ENCODE measurements at places on chromosomes 5 and 9. TPM values are rescaled to one million over a fixed set of nuclear protein-coding genes. Genes with fewer than 3 reads are reported as not detected.

VPS13A gene
- polyA plus RNA-seq, result 4.0 TPM

TMEM174 gene
- not detected for polyA plus RNA-seq

INSYN2B gene
- 0.08 TPM for polyA plus RNA-seq

PAPPA gene
- polyA plus RNA-seq, result 0.07 TPM

BICD2 gene
- polyA plus RNA-seq, result 7.4 TPM

GRK6 gene
- 78.8 TPM for polyA plus RNA-seq

KCTD16 gene
- polyA plus RNA-seq, result not detected

ANKRD20A1 gene
- polyA plus RNA-seq, result not detected

SLC6A3 gene
- polyA plus RNA-seq, result not detected

LMX1B gene
- polyA plus RNA-seq, result not detected

SLC22A4 gene
- polyA plus RNA-seq, result not detected

GLRA1 gene
- polyA plus RNA-seq, result not detected

CNTFR gene
- polyA plus RNA-seq, result not detected

ARHGEF37 gene
- 0.46 TPM for polyA plus RNA-seq

PRRC1 gene
- polyA plus RNA-seq, result 41.4 TPM

C9orf50 gene
- not detected for polyA plus RNA-seq

ADAMTS16 gene
- polyA plus RNA-seq, result not detected

MARVELD2 gene
- polyA plus RNA-seq, result 1.1 TPM

C5orf63 gene
- 4.7 TPM for polyA plus RNA-seq

TAF1L gene
- not detected for polyA plus RNA-seq

IFNA6 gene
- polyA plus RNA-seq, result not detected

TSTD2 gene
- polyA plus RNA-seq, result 9.8 TPM

GPR151 gene
- polyA plus RNA-seq, result 0.09 TPM

LRRC19 gene
- not detected for polyA plus RNA-seq

TPPP gene
- polyA plus RNA-seq, result 0.31 TPM

USP20 gene
- polyA plus RNA-seq, result 87.2 TPM

NIM1K gene
- polyA plus RNA-seq, result 0.46 TPM

ACSL6 gene
- 13.6 TPM for polyA plus RNA-seq

HRH2 gene
- polyA plus RNA-seq, result 5.0 TPM
